ENCODE measurements at places on chromosomes 3 and 15.

DNA sequence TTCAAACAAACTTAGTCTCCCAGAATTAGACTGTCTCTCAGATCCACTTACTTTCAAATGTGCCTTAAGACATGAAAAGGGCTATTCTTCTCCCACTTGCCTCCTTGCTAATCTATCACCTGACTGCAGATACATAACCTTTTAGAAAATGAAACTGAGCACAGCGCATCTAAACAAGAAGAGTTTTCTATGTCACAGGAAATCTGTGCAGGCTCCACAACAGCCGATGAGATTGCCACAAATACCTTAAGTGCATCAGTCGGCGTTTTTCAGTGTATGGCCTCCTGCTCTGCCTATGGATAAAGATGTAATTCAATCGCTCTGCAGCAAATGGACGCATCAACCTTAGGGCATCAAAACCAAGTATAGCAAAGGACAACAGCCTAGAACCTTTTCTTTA, 544.2 kb downstream of the FOXP1 start:
- DNase-seq = no peak

DNA sequence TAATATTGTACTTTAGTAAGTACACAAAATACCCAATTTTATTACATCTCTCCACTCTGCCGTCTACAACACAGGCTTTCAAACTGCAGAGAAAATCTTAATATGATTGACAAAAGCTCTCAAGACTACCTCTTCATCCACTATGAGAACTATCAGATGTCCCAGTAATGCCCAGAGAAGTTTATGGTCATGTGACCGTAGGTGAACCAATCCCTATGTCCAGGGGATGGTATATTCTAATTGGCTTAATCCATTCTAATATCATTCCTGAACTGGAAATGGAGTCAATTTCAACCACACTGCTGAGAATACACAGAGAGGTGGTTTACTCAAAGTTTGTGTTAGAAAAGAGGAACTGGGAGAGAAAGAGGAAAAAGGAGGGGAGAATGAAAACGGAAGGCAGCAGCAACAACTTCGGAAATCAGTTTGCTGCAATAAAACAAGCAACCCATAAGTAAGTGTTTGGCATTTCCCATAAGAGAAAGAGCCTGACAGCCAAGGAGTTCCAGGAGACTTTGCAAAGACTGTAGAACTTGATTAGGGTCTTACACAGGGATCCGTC, 7.3 kb downstream of the SST start:
- no peak for DNase-seq

- DNase-seq = no peak
These were observed 84.6 kb upstream of the COL6A5 start for GRCh38 chr3:130260918-130261317.

GRCh38 chr3:137035631-137036030, 77.8 kb downstream of the IL20RB start:
- DNase-seq = no peak

- peak; percentile 60 for DNase-seq
These were observed 503.8 kb upstream of the ARRDC4 start for GRCh38 chr15:97456521-97457202.
